ENCODE measurements at places on chromosomes 12 and 14.
A peak's percentile ranks its signal among the peaks of the same experiment; 100 is the strongest.

DNA sequence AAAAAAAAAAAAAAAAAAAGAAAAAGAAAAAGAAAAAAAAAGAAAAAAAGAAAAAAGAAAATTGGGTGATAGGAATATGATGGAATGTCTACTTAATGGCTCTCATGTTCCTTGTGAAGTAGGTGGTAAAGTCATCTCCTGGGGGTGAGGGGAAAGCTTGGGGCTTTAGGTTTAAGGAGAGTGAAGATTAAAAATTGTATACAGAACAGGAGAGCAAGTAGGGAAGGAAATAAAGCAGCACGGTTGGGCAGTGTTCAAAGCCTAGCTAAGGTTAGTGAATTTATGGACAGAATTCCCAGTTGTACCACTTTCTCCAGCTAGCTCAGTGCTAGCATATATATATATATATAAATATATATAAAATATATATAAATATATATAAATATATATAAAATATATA, 40.0 kb upstream of the SLC2A13 start:
- DNase-seq, result no peak

GRCh38 chr12:55972911-55973598, 823 bp upstream of the RAB5B start:
- DNase-seq, result no peak

GRCh38 chr14:104788873-104789663, 6.5 kb downstream of the AKT1 start:
- no peak for DNase-seq

DNA sequence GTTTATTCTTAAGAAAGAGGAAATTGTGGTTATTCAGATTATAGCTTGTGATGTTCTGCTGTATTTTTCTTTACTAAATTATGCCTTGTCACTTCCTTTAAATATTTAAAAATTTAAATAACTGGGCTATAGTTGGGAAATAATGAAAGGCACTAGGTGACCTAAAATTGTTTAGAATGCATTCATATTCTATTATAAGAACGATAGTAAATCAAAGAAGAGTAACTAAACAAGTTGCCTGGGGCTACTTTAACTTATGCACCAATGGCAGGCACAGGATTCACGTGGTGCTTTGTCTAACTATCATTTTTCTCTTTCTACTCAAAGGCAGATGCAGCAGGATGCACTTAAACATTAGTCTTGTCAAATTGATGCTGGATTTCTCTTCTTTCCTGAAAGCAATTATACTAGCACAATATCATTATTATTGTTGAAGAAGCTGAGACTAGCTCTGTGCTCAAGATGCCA, 190.7 kb upstream of the PPFIA2 start:
- DNase-seq, result no peak

- DNase-seq, result no peak
These were observed 58.0 kb downstream of the TRAFD1 start for GRCh38 chr12:112183141-112184021.

DNA sequence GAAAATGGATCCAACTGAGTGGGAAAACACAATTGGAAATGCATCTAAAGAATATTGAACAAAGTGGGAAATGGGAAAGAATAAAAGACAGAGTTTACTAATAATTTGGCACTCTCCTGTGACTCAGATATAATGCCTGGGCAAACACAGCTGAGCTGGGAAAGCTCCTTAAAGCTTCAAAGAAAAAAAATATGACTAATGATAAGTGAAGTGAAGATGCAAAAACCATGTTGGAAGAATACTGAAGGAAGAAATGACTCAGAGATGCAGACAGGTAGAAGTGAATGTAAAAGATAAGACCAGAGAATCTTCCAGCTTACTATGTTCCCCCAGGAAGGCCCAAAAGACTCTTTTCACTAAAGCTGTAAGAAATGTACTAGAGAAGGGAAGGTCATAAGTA, 62.4 kb upstream of the FOXG1 start:
- DNase-seq, result no peak

DNA sequence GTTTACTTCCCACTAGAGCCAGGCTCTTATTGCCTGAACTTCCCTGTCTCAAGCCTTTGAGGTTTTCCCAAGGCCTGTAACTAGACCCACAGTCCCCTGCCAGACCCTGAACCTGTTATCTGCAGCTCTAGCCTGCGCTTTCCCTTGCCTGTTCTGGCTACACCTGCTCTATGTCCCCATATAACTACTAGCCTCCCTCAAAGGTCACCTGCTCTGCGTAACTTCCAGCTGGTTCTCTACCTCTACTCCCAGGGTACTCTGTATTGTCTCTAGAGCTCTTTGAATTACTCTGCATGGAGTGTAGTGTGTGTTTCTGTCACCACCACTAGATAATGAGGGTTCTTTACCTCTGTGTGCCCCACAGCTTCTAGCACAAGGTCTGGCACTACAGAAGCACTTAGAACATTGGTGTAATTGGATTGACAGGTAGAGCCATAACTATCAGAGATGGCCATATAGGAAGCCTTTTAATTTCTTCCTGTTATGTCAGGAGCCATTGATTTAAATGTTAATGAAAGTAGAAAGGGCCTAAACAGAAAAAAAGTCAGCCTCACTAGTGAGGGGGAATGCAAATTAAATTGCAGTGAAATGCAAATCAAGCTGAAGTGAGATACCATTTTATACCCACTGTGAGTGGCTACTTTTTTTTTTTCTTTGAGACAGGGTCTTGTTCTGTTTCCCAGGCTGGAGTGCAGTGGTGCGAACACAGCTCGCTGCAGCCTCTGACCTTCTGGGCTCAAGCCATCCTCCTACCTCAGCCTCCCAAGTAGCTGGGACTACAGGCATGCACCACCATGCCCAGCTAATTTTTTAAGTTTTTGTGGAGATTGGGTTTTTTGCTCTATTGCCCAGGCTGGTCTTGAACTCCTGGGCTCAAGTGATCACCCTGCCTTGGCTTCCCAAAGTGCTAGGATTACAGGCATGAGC, 47.8 kb downstream of the EID3 start:
- DNase-seq, result no peak

- no peak for DNase-seq
These were observed 174.4 kb downstream of the DUSP6 start for GRCh38 chr12:89177802-89178395.

DNA sequence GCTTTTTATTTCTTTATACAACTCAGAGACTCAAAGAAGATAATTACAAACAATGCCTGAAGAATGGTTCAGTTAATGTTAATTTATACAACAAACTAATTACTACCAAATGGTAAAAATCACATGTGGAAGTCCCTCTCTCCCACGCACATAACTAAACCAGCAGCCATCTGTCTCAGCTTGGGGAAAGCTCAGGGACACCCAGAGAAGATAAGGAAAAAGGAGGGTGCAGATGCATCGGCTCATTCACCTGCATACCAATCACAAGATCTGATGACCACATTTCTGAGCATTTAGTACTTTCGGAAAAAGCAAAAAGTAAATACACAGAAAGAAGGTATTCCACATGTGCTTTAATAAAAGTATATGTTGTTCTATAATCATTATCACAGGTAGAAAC, 136.3 kb downstream of the SOX5 start:
- no peak for DNase-seq

- DNase-seq, result no peak
These were observed 33.1 kb downstream of the MAP3K9 start for GRCh38 chr14:70776197-70776596.

DNA sequence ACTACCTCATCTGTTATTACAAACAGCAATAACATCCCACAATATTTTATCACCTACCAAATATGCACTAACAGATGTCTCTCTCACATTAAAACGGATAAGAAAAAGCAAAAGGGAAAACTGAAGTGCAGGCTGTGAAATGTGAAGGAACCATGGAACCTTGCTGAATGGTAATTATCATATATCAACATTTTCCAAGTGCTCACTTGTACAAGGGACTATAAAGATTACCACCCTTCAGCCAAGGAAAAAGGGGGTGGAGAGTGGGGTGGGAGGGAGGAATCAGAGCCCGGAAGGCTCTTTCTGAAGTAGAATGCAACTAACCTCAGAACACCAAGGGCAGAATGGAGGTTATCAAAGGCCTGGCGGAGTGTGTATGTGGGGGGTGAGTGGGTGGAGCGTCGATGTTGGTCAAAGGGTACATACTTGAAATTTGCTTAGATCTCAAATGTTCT, 1.2 kb downstream of the SNX6 start:
- no peak for DNase-seq

DNA sequence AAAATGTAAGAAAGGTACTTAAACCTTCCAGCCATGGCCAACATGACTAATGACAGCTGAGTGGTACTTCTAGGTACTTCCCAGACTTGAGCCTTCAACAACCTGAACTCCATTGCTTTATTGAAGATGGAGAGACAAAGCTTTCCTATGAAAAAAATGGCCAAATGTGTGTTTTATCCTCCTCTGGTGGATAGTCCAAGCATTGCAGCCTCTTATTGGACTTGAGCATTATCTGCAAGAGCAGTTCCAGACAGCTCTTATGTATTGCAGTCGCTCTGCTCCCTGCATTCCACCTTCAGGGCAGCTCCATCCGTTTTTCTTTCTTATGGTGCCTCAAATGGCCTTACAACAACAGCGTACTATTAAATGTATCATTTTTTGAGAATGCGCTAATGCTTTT, 588.2 kb downstream of the NRXN3 start:
- peak; percentile 100 for DNase-seq

- DNase-seq, result no peak
These were observed 1.1 kb downstream of the BCAT1 start for GRCh38 chr12:24947541-24948419.

DNA sequence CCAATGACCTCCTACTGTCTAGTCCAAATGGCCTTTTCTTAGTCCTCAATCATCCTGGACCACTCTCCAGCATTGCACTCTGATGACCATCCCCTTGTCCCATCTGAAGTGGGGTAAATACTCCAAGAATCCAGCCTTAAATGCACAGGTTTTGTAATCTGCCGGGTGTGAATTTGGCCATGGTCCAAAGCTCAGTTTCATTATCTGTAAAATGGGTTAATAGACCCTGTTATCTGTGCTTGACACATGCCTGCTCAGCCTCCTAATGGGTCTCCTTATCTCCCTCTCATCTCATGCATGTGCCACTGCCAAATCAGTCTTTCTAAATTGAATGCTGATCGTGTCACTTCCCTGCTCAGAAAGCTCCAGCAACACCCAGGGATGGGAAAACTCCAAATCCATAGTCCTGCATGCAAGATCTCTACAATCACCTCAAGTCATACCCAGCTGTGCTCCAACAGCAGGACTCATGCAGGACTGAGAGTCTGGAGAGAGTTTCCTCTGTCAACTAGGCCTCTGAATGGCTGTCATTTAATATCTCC, 22.3 kb downstream of the LGR5 start:
- DNase-seq, result no peak

DNA sequence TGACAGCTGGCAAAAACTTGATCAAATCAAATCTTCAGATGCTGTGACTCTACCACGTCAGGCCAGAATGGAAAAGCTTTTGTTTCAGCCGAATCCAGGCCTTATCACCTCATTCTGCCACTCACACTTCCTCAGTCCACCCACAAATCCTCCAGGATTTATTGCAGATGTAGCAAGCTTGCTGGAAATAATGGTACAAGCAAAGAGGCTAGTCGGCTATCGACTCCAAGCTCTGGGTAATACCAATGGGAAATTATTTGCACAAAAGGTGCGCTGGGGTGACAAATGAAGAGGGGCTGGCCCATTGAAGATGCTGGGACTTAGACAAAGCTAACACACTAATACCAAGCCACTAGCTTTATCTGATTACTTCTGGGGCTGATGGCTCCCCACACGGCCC, 250.5 kb downstream of the ASCL1 start:
- DNase-seq, result no peak

GRCh38 chr12:6534945-6535696, 804 bp downstream of the GAPDH start:
- DNase-seq, result peak; percentile 24

- no peak for DNase-seq
These were observed 151.9 kb upstream of the NRXN3 start for GRCh38 chr14:78018283-78018682.

- no peak for DNase-seq
These were observed 337.0 kb upstream of the CLEC14A start for GRCh38 chr14:38592764-38593442.

DNA sequence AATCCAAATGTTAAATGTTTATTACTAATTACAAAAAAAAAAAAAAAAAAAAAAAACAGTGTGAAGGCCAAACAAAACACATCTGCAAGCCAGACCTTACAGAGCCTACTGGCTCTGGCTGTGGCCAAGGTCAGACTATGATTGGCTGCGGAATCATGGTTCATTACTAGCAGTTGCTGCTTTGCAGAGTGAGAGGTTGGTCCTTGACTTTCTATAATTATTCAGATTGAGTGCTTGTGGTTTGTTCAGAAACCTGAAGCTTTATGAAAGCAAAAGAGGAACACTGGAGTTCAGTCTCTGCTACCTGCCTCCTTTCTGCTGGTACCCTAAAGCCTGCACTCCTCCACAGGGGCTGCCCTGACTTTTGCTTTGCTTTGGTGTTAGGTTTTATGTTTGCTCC, 550.9 kb downstream of the BCL11B start:
- DNase-seq, result peak; percentile 67

GRCh38 chr12:49801141-49802063, 26.8 kb downstream of the NCKAP5L start:
- no peak for DNase-seq

- DNase-seq, result no peak
These were observed 106.7 kb downstream of the TMEM30B start for GRCh38 chr14:61174441-61174891.

- no peak for DNase-seq
These were observed 680.9 kb upstream of the TBX3 start for GRCh38 chr12:115364921-115365320.

DNA sequence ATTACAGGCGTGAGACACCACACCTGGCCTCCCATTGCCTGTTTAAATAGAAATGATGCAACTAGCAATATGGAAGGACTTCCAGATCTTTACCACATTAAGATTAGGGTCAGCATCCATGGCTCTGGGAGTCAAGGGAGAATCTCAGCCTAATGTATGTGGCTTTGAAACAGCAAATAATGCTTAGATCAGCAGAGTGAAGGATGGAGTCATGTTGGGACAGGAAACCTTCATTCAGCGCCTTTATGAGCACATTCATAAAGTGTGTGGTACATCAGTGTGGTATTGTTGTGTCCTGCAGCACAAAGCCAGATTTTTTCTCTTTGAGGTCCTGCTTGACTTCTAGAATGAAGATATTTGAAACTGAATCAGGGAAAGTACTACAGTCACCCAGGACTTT, 15.3 kb upstream of the SPSB2 start:
- DNase-seq, result no peak

DNA sequence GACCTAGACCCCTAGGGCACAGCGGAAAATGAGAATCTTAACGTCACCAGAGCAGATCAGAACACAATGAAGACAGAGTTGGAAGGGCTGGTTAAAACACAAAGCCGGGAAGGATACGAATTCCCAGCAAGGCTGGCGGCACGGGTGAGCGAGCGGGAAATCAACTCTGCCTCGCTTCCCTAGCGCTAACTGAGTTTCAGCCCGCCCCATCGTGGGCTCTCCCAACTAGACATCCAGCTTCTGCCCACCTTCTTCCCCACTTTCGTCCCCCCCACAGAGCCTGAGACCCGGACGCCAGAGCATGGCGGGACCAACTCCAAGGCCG, 377 bp downstream of the CCNT1 start:
- no peak for DNase-seq

- DNase-seq, result no peak
These were observed 45.4 kb upstream of the FGF6 start for GRCh38 chr12:4490973-4491372.

- DNase-seq, result no peak
These were observed 411.6 kb downstream of the CCER1 start for GRCh38 chr12:90543374-90543773.
